D341Med (cell line): ENCODE measurements at places on chromosomes 13 and 19.

DNA sequence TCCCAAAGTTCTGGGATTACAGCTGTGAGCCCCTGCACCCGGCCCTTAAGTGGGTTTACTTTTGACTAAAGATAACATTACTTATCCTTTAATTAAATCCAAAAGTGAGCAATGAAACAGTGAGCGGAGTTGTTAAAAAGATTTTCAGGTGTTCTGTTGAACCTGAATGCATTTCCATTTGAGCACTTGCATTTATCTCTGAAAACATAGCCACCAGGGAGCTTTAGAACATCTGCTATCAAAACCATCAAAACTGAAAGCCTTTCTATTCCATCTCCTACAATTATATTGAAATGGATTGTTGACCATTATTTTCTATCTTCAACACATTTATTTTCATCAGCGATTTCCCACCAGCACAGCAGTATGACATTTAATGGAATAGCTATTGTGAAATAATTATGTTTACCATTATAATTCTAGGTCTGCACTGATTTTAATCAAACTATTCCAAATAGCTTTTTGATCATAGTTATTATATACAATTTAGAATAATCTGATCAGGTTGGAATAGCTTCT, 269.0 kb downstream of the FGF14 start:
- no peak for DNase-seq

- no peak for DNase-seq
These were observed 7.0 kb downstream of the HIF3A start for GRCh38 chr19:46303691-46304397.

GRCh38 chr13:80160110-80160509, 180.8 kb downstream of the SPRY2 start:
- DNase-seq: no peak

DNA sequence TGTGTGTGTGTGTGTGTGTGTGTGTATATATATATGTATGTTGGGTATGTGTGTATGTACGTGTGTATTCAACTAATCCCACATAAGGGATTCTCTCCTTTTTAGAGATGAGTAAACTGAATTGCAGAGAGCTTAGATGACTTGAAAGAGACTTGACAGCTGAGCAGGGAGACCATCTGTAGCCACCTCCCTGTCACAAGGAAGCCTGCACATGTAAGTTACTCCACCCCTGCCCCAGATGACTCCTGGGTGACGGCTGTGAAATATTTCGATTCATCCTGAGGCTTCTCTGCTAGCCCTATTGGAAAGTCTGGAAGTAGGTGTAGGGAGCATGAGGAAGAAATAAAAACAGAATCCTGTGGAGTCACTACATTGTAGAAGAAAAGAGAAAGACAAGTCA, 480.4 kb downstream of the FOXO1 start:
- no peak for DNase-seq

DNA sequence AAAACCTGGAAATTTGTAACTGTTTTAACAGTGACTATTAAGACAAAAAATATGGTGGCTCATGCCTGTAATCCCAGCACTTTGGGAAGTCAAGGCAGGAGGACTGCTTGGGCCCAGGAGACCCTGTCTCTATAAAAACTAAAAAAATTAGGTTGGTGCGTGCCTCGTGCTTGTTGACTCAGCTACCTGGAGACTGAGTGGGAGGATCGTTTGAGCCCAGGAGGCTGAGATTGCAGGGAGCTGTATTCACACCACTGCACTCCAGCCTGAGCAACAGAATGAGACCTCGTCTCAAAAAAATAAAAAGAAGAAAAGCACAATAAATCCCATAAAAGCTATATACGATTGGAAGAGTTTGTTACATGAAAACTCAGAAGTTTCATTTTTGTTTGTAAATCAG, 23.7 kb downstream of the KLF5 start:
- DNase-seq: no peak

DNA sequence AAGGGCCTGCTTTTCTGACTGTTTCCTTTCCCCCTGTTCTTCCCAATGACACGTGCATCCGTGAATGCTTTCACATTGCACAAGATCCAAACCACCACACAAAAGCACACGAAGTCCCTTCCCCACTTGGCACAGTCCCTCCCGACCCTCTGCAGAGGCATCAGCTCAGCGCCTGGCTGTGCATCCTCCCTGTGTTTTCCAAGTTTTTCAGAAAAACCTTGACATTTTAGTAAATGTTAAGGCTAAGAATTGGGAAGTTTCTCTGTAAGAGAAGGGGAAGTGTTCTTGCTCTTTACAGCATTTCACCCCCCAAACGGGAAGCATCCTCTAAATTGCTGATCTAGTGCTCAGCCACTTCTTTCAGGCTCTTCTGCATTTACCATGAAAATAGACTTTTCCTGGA, 94.5 kb upstream of the TM9SF2 start:
- DNase-seq: no peak

GRCh38 chr19:34994286-34994642, 5.9 kb upstream of the GRAMD1A start:
- DNase-seq: no peak

GRCh38 chr19:37977992-37978391, 71.0 kb downstream of the SIPA1L3 start:
- no peak for DNase-seq
